Stomach (tissue), 19 donors: ENCODE measurements at places on chromosomes 1 and 21.

DNA sequence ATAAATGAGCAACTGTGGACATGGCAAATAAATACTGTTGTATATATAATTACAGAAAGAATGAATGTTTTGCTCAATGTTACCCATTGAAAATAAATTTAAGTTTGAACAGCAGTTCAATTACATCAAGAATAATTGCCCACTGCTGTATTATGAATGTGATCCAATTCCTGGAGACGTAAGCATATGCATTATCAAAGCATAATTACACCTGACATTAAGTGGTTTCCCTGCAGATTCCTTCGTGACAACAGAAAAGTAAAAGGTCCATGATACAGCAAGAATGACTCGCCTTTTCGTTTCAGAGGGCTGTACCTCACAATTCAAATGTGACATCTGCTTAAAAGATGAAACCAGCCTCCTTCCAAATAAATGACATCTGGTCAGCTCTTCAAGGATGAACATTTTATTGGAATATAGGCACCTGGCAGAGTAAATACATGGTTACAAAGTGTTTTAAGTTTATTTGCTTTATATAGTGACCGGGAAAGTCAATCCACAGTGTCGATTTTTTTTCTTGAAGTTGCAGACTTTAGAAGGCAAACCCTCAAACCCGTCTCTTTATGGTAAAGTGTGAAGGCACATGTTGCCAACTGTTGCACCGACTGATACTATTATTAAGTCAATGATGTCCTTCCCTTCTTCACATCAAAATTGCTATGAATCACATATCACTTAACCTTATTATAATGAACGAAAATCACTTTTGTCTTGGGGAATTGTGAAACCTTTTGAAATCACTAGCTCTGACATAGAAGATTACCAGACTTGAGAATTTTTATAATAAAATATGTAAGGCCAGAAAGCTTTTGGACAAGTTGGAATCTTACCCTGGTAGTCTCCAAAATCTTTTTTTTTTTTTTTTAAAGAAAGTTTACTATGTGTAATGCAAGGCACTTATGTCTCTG, 36.2 kb upstream of the EDEM3 start:
- H3K27me3 ChIP-seq: no peaks in the 10 kb centered on the region
- H3K27ac ChIP-seq: no peak overlapping the region
- H3K4me3 ChIP-seq: no peak overlapping the region
- peaks cover 57% of the 10 kb centered on the region for H3K4me1 ChIP-seq

DNA sequence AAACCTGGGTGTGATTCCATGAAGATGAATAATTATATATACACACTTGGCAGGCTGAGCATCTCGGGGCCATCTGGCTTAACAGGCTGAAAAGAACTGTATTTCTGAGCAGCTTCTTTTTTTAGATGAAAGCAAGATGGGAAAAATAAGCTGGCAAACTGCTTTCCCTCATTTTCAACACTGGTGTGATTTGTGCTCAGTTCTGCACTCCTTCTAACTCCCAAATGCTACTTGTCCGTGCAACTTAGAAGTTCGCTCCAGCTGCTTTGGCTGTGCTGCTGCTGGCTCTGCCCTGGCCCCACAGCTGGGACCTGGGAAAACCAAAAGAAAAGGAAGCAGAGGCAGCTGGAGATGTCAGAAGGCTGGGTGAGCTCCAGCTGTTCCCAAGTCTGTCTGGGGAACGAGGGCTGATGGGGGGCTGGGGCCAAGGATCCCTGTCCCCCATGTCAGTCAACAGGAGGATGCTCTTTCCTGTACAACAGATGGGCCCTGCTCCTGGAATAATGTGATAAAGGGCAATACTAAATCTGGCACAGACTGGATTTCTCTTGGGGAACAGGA, 44.9 kb downstream of the PAFAH2 start:
- no peaks in the 10 kb centered on the region for H3K27me3 ChIP-seq
- H3K36me3 ChIP-seq: peaks cover 4% of the 10 kb centered on the region
- H3K4me1 ChIP-seq: no peaks in the 10 kb centered on the region
- no peak overlapping the region for H3K27ac ChIP-seq
- no peak for DNase-seq
- H3K4me3 ChIP-seq: no peak overlapping the region

- H3K27me3 ChIP-seq: no peaks in the 10 kb centered on the region
- no peaks in the 10 kb centered on the region for H3K36me3 ChIP-seq
- H3K4me3 ChIP-seq: no peak overlapping the region
- H3K4me1 ChIP-seq: no peaks in the 10 kb centered on the region
- no peak for DNase-seq
- H3K27ac ChIP-seq: no peak overlapping the region
These were observed 117.9 kb upstream of the ESRRG start for GRCh38 chr1:216841165-216841564.

GRCh38 chr1:8871539-8871935, 6.9 kb downstream of the ENO1 start:
- H3K4me1 ChIP-seq: peaks cover 46% of the 10 kb centered on the region
- H3K27ac ChIP-seq: peak overlapping the region; percentile 36
- peaks cover 93% of the 10 kb centered on the region for H3K36me3 ChIP-seq

- no peaks in the 10 kb centered on the region for H3K4me1 ChIP-seq
- DNase-seq: no peak
- H3K27ac ChIP-seq: peak overlapping the region; percentile 22
- H3K36me3 ChIP-seq: peaks cover under 1% of the 10 kb centered on the region
These were observed 45.2 kb downstream of the LYST start for GRCh38 chr1:235821361-235821981.

DNA sequence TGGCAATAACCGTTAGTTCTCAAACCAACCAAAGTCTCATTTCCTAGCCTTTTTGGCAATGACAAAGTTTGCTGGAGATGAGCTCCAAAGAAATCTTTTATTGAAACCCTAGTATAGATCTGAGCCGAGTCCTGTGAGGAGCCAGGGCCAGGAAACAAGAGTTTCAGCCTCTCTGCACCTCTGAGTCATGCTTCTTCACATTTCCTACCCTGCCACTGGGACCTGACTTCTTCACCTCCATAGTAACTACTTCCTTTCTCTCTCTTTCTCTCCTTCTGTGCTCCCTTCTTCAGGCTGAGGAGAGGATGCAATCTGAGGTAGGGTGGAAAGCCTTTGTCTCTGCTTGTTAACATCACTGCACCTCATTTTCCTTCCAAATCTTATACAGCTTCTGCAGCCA, 38.7 kb upstream of the IPO9 start:
- no peaks in the 10 kb centered on the region for H3K27me3 ChIP-seq
- H3K27ac ChIP-seq: peak overlapping the region; percentile 77
- H3K4me1 ChIP-seq: peaks cover 18% of the 10 kb centered on the region
- peaks cover 81% of the 10 kb centered on the region for H3K36me3 ChIP-seq
- no peak overlapping the region for H3K4me3 ChIP-seq

- H3K4me1 ChIP-seq: no peaks in the 10 kb centered on the region
- H3K36me3 ChIP-seq: no peaks in the 10 kb centered on the region
- DNase-seq: no peak
- no peaks in the 10 kb centered on the region for H3K27me3 ChIP-seq
- no peak overlapping the region for H3K4me3 ChIP-seq
- H3K27ac ChIP-seq: no peak overlapping the region
These were observed 174.9 kb downstream of the DPYD start for GRCh38 chr1:97745912-97746311.

GRCh38 chr1:9145021-9145668, 16.2 kb upstream of the GPR157 start:
- peaks cover 5% of the 10 kb centered on the region for H3K4me1 ChIP-seq
- H3K36me3 ChIP-seq: peaks cover 6% of the 10 kb centered on the region
- peak; percentile 33 for DNase-seq

GRCh38 chr1:171744986-171745385, 3.1 kb upstream of the VAMP4 start:
- no peaks in the 10 kb centered on the region for H3K27me3 ChIP-seq
- no peaks in the 10 kb centered on the region for H3K36me3 ChIP-seq
- H3K4me3 ChIP-seq: no peak overlapping the region
- no peak overlapping the region for H3K27ac ChIP-seq
- no peak for DNase-seq

- no peak overlapping the region for H3K4me3 ChIP-seq
- H3K36me3 ChIP-seq: no peaks in the 10 kb centered on the region
- no peak overlapping the region for H3K27ac ChIP-seq
- no peak for DNase-seq
These were observed 40.3 kb upstream of the THEM4 start for GRCh38 chr1:151949371-151950193.

DNA sequence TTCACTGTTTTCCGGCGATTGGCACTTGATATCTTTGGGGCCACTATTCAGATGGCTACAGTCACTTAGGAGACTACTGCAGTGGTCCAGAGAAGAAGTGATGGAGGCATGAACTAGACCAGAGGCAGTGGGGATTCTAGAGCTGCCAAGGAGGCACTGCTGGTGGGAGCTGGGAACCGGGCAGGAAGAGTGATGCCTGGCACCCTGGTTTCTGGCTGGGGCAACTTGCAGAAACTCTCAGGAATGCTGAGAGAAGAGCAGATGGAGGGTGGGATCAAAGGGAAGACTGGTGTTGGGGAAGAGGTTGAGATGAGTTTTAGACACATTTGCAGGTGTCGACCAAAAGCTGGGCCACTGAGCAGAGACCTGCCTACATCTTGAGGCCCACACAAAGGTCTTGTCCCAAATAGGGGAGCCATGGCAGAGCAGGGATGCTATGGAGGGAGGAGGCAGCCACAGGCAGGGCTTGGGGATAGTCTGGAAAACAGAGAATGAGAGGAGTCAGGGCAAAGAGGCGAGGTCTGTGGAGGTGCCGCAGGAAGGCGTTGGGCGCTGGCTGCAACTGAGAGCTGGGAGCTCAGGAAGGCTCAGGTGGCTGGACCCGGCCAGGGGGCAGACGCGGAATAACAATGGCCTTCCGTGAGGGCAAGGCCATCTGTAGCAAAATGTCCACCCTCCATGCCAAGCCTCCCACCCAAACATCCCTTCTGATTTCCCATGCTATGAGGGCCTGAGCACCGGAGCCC, 118.9 kb downstream of the TOMM20 start:
- no peaks in the 10 kb centered on the region for H3K36me3 ChIP-seq
- no peak overlapping the region for H3K4me3 ChIP-seq
- DNase-seq: no peak
- H3K27me3 ChIP-seq: no peaks in the 10 kb centered on the region
- H3K27ac ChIP-seq: no peak overlapping the region

DNA sequence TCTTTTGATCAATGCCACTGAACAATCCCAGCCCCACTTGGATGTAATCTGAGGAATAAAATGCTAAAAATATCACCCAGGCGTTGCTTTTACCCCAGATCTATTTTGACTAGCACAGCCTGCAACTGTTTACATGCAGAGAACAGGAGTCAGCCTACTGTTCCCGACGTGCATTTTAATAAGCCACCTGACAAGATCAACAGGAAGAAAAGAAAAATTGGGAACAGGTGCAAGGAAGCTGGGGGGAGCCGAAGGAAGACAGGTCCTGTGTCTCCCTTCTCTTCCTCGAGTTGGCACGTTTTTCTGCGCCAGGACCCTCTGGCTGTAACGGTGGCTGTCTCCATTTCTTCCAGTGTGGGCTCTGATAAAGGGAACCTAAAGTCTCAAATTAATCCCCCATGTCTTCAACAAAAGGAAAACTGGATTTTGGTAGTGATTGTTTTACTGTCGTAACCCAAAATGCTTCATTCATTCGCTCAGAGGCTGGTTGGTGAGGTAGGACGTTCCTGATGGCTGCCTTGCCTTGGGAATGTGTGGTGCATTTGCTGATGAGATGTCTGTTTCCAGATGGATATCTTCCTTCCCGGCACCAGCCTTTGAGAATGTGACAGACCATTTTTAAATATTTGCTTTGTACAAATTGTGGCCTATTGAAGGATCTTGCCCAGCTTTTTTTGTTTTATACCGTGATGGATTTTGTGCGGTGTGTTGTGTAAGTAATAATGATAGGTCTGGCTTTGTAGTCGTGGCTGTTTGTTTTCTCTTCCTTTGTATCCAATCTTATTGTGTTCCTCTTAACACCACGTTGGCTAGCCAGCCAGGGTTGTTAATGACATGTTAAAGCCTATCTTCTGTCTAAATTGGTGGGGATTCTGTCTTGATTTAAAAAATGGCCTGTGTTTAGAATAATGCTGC, 117.5 kb downstream of the C1orf21 start:
- no peak for DNase-seq
- no peak overlapping the region for H3K27ac ChIP-seq
- no peaks in the 10 kb centered on the region for H3K27me3 ChIP-seq
- no peaks in the 10 kb centered on the region for H3K36me3 ChIP-seq
- no peak overlapping the region for H3K4me3 ChIP-seq

DNA sequence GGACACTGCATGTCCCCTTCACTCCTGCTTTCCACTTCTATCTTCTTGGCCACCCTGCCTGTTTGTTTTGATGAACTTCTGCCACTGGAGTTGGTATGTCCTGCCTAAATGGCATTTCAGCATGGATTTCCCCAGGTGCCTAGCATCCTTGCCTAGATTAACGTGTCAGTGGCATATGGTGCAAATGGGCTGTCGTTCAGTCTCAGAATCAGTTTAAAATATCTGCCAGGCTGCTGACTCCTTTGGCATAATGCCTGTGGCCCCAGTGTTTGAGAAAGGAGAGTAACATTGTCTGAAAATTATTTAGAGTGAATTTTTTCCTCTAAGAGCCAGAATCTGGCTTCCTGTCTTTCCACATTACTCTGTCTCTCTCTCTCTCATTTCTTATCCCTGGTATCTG, 64.9 kb upstream of the BARHL2 start:
- H3K27me3 ChIP-seq: no peaks in the 10 kb centered on the region
- no peak for DNase-seq
- H3K4me3 ChIP-seq: no peak overlapping the region
- H3K36me3 ChIP-seq: no peaks in the 10 kb centered on the region

DNA sequence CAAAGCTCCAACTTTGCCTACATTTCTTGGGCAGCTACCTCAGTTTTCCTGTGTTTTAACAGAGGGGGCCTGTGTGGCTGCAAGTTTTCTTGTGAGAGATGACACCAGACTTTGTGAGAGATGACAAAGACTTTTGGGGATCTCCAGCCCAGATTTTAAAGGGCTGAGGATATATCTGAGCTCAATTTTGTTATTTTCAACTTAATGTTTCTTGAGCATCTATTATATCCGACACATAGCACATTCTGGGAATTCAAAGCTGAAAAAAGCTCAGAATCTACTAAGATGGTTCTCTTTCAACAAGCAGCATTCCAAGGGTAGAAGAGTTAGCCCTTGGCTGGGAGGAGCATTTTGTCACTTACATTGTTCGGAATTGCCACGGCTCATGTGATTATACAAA, 53.4 kb upstream of the PTGFRN start:
- H3K4me3 ChIP-seq: no peak overlapping the region
- no peak overlapping the region for H3K27ac ChIP-seq

DNA sequence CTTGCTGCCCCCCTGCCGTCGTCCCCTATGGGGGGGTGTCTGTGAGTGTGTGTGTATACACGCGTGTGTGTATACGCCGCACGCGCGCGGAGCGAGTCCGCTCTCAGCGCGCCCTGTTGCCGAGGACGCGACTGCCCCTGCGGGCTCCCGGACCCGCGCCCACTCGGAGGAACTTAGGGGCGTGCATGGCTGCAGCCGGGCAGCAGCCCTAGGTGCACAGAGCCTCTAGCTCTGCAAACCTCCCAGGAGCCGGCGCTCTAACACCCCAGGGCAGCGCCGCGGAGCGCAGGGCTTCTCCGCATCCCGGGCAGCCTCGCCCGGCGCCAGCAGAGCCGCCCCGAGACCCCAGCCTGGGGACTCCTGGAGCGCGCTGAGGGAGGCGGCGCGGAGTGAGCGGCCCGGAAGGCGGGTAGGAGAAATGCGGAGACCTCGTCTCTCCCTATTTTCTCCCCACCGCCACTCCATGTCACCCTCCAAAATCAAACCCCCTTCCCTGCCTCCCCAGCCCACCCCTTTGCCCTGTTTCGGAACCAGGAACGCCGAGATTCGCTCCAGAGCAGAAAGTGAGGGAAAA, 574 bp downstream of the ITPKB start:
- H3K27ac ChIP-seq: peak overlapping the region; percentile 94
- peak overlapping the region; percentile 76 for H3K4me3 ChIP-seq
- H3K4me1 ChIP-seq: peaks cover 51% of the 10 kb centered on the region
- peak; percentile 37 for DNase-seq

GRCh38 chr21:35163411-35163810, 114.3 kb upstream of the RUNX1 start:
- no peaks in the 10 kb centered on the region for H3K27me3 ChIP-seq
- no peaks in the 10 kb centered on the region for H3K4me1 ChIP-seq
- H3K27ac ChIP-seq: no peak overlapping the region
- no peak for DNase-seq
